ENCODE measurements at places on chromosomes 3 and 15.

DNA sequence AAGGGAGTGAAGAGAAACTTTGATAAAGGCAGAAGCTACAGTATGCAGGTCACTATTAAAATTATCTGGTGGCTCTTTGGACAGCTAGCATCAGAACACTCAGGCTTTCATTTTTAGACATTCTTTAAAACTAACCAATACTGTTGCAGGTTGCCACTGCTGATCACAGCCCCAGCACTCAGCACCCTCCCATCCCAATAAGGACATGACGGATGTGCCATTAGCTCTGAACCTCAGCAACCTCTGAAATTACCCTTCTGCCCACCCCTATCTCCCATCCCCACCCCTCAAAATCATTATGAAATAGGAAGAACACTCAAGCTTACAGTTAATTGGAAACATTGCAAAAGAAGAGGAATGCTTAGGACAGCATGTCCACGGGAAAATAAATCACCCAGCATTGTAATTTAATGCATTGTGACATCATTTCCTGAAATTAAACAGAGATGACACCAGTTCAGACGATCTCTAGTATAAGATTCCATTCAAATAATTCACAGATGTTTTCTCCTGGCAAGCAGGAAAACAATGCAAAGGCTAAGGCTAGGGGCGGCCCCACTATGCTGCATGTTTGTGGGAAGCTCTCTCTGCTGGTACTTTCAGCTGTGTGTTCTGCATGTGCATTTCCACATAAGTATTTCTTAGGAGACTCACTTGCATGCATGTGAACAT lies 71.6 kb downstream of the MEIS2 start:
- no peak for DNase-seq

DNA sequence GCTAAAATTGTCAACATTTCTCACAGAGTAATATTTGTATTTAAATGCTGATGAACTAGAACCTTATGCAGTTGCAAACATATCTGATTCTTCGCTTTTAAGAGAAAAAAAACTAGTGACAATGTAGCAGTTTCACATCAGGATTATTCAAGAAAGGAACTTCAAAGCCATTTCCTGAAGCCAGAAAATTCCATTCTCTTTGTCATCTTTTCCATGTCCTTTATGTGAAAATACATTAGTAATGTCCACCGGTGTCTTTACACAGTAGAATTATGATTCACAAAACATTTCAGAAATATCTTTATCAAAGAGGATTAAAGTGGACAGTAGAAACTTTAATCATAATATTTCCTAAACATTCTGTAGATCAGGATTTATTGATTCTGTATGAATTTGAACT lies 12.7 kb upstream of the LXN start:
- no peak for DNase-seq

DNA sequence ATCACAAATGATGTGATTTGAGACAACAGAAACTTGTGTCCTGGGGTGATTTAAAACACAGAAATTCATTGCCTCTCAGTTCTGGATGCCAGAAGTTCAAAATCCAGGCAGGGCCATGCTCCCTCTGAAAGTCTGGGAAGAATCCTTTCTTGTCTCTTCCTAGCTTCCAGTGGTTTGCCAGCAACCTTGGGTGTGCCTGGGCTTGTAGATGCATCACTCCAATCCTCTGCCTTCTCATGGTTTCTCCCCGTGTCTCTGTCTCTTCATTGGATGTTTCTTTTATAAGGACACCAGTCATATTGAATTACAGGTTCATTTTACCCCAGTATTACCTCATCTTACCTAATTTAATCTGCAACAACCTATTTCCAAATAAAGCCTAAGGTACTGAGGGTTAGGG lies 16.7 kb downstream of the ZPLD1 start:
- DNase-seq, result no peak

- no peak for DNase-seq
Measured at GRCh38 chr3:122758877-122759560, 34.6 kb downstream of the HSPBAP1 start.

GRCh38 chr3:177473184-177473583 lies 275.9 kb upstream of the TBL1XR1 start:
- DNase-seq, result no peak

GRCh38 chr15:32716915-32717425 lies 834 bp upstream of the GREM1 start:
- DNase-seq, result no peak

DNA sequence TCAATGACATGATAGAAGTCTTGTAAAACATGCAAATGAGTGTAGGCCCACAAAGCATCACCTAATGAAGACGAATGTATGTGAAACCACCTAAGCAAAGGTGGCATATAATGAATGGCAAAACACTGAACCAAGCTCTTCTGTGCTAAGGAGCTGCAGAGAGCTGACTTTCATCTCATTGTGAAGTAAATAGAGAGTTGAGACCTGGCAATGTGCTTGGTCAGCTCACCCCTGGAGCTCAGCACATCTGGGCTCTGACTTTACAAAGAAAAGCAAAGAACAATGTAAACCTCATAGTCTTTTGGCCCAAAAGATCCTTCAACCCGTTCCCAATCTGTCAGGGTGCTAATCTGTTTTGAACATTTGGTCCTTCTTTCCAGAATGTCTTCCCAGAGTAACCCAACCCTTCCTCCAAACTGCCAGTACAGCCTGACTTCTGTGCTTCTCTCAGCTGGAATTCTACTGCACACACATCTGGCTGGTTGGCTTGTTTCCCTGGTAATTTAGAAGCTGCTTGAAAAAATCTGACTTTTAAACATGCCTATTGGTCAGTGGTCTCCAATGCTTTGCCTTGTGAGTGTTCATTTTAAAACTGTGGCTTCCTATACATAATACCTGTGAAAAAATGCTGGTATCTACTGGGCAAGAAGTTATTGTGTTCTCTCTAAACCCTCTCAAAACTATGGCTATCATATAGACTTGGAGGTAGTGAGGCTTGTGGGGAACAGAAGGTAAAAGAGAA lies 101.7 kb downstream of the CD200R1L start:
- DNase-seq, result no peak

GRCh38 chr3:54830658-54831057 lies 97.2 kb downstream of the LRTM1 start:
- DNase-seq, result no peak

All from stimulated activated CD8-positive, alpha-beta memory T cell treated with anti-CD3 and anti-CD28 coated beads, Interleukin-2, amount 100 ng/mL, for 48 hours (primary cell).